Retinal pigment epithelial cell (primary cell): ENCODE measurements at places on chromosomes 7 and 10.

GRCh38 chr10:78543749-78544362, 510.2 kb downstream of the RPS24 start:
- DNase-seq, result peak; percentile 34

GRCh38 chr7:5774790-5775189, 6.7 kb downstream of the RNF216 start:
- no peak for DNase-seq

DNA sequence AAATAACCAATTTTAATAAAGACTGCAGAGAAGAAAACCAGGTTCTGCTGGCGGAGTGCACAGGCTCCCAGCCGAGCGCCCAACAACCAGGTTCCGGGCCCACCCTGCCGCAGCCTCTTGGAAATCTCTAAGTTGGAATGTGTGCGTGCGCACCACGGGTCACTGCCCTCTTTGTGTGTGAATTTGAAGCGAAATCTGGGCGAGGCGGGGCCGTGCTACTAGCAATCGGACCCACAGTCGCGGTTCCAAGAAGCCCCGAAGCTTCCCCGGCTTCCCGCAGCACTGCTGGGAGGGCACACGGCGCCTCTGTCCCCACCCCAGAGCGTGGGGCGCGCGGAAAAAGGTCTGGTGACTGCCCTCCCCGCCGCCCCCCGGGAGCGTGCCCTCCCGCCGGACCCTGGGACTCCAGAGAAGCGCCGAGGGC, 666 bp upstream of the MAP3K8 start:
- no peak for DNase-seq

DNA sequence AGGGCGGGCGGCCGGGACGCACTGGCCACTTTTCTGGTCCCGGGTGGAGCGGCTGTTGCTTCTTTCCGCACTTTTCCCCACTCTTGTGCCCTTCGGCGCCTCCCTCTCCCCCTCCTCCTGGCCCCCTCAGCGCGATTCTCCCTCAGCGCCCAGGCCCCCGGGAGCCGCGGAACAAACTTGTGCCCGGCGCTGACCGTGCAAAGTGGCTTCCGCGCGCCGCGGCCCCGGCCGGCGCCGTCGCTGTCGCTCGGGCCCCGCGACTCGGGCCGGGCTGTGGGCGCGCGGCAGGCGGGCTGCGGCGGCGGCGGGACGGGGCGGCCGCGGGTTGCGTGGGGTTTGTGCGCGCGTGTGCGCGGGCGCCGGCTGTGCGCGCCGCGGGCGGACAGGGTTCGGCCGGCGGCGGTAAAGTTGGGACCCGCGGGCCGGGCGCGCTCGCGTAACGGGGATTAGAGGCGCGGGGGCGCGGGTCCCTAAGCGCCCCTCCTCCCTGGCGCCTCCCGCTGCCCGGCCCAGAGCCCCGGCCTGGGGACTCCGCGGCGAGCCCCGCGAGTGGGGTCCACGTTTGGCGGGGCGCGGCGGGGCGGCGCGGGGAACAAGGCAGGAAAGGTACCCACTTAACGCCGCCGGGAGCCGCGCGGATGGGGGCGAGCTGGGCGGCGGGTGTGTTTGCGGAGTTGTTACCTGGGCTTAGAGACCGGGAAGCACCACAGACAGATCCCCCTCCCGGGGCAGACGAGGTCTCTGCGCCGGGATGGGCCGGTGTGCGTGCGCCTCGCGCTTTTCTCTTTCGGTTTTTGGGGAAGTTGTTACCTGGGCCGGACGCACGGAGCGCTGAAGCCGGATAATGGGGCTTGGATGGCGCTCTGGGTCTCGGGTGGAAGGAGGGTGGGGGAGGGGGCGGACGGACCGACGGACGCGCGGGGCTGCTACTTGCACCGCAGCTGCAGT, 860 bp downstream of the ZEB1 start:
- DNase-seq, result no peak

- no peak for DNase-seq
Measured at GRCh38 chr7:158825628-158826289, 3.5 kb downstream of the ESYT2 start.

GRCh38 chr10:88027570-88027969, 164.1 kb downstream of the PTEN start:
- no peak for DNase-seq

- no peak for DNase-seq
Measured at GRCh38 chr10:14800397-14800796, 25.7 kb upstream of the FAM107B start.

GRCh38 chr10:3838460-3839437, 53.7 kb upstream of the KLF6 start:
- DNase-seq, result no peak

GRCh38 chr10:48464871-48465736, 139.8 kb downstream of the ARHGAP22 start:
- no peak for DNase-seq

- peak; percentile 23 for DNase-seq
Measured at GRCh38 chr7:80088705-80089104, 45.9 kb upstream of the GNAI1 start.

- DNase-seq, result no peak
Measured at GRCh38 chr10:101451667-101452069, 97.7 kb downstream of the BTRC start.

GRCh38 chr7:127879436-127879835, 151.8 kb downstream of the LRRC4 start:
- no peak for DNase-seq

GRCh38 chr10:96789571-96790108, 42.5 kb upstream of the LCOR start:
- DNase-seq, result no peak

DNA sequence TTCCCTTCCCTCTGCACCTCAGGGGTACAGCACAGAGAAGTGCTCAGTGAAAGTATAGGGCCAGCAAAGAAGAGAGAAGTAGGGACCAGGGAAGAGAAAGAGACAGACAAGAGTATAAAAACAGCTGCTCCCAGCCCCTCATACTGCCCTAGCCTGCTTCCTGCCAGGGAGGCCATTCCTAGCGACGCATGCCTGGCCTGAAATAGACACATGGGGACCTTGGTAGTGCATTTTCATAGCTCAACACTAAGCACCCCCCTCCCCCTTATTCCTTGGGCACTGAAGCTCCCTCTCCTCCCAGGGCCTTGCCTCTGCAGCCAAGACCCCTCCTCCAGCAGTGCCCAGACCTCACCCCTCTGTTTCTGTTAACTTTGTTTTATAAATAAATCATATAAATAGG, 64.7 kb downstream of the ZMIZ1 start:
- no peak for DNase-seq

- DNase-seq, result no peak
Measured at GRCh38 chr7:87448388-87448787, 27.1 kb downstream of the ABCB4 start.

DNA sequence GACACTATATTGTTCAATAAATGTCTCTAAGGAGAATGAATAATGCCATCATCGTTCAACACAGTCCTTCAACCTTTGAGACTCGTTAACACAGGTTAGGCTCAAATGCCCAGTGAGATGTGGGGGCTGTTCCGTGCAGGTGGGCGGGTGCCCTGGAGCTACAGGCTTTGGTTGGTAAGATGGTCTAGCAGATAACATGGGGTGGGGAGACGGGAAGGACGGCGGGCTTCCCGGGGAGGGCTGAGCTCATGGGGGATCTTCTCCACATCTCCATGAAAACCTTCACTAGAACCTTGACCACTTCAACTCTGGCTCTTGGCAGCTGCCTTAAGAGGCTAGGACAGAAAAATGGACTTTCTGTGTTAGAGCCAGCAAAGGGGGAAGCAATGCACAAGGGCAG, 134.1 kb upstream of the TCERG1L start:
- no peak for DNase-seq

- no peak for DNase-seq
Measured at GRCh38 chr7:115654384-115655214, 376.0 kb downstream of the TFEC start.
